ENCODE measurements at places on chromosomes 3 and 15. TPM values are rescaled to one million over a fixed set of nuclear protein-coding genes. Genes with fewer than 3 reads are reported as not detected.

Gene ARHGEF26
- 5.2 TPM for total RNA-seq

Gene ERICH6
- 0.39 TPM for total RNA-seq

Gene MNS1
- 1.2 TPM for total RNA-seq

Gene ATP8B4
- total RNA-seq, result 9.7 TPM

Gene NT5DC2
- 114 TPM for total RNA-seq

Gene FRMD5
- 9.1 TPM for total RNA-seq

Gene CD86
- 3.1 TPM for total RNA-seq

Gene ANKRD34C
- total RNA-seq, result not detected

Gene STRIT1
- total RNA-seq, result not detected

Gene GOLGA8M
- 2.5 TPM for total RNA-seq

Gene DISP2
- total RNA-seq, result 0.31 TPM

All from left cardiac atrium (tissue), 4 donors.